ENCODE measurements at places on chromosomes 1 and 21. TPM values are rescaled to one million over a fixed set of nuclear protein-coding genes. Genes with fewer than 3 reads are reported as not detected.

GJA4 gene
- 35.1 TPM for total RNA-seq

DNA sequence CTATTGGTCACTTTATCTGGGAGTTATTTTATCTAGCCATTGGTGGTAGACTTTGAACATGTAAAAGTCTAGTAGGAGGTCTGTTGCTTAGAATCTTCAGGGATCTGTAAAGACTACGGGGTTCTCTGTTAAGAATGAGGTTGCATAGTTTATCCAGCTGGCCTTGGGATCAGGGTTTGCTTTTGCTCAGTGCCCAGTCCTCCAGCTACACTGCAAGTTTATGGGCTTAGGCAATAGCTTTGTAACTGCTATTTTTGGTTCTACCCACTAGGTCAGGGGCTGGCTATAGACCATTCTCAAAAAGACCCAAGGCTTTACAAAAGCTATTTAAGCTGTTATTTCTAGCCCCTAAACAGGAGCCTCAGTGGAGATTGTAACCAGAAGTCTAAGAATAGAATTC, 9.8 kb downstream of the SH3GLB1 start:
- no peak for DNase-seq

F13B gene
- total RNA-seq, result not detected

GRCh38 chr1:234127026-234127671, 222.7 kb downstream of the SLC35F3 start:
- no peak for DNase-seq

TATDN3 gene
- 18.8 TPM for total RNA-seq

NECTIN4 gene
- total RNA-seq, result not detected

- DNase-seq, result peak; percentile 52
Observed at GRCh38 chr1:8424539-8425116, 106.7 kb downstream of the SLC45A1 start.

IL20 gene
- total RNA-seq, result not detected

DNA sequence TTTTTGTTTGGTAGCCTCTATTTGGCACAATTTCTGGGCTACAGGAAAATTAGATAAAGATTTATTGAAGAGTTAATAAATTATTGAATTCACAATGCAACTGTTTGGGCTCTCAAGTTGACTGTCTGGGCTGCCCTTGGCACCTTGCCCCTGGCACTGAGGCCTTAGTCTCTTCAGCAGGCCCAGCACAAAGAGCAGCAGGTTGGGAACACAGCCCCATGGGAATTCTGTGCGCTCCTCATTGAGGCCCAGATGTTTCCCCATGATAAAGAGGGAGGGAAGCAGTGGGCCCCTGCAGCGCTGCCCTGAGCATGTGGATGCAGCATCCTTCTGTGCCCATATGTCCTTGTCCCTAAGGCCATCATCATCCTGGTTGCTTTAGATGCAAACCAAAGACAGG, 2.9 kb downstream of the CRNN start:
- DNase-seq, result no peak

DNA sequence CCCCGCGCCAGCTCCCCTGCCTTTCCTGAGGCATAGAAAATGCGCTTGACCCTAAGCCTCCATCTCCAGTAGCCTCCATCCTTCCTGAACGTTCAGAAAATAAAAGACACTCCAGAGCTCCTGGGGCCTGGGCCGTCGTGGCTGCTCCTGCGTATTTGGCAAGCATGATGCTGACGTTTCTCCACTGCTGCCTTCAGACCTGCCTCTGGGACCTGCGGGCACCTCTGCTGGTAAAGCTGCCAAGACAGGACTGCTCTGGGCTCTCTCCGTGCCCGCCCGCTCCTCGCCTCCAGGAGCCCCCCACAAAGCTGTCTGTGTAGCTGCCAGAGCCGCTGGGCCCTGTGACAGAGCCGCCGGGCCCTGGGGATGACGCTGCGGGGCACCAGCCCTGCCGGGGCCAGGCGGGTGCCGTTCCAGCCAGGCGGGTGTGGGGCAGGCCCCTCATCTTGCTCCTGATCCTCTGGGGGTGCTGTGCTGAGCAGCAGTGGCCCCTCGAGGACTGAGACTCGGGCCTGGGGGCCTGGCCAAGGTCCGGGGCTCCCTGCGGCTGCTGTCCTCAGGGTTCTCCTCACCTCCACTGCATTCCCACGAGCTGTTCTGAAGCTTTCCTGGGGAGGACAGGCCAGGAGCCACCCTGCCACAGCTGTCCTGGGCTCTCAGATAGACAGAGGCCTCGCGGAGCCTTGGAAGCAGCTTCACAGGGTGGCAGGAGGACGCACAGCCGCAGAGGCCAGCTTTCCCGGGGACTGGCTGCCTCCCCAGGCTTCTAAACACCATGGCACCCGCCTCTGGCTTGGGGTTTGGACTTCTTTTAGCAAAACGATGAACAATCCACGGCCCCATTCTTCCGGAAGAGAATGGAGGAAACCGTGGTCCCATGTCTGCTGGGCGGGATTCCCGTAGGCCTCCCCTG, 48.1 kb downstream of the MORN1 start:
- no peak for DNase-seq

GRCh38 chr1:246417813-246418564, 89.1 kb downstream of the SMYD3 start:
- no peak for DNase-seq

LCE1B gene
- not detected for total RNA-seq

- DNase-seq, result no peak
Observed at GRCh38 chr1:203120325-203121153, 7.0 kb upstream of the ADORA1 start.

DNA sequence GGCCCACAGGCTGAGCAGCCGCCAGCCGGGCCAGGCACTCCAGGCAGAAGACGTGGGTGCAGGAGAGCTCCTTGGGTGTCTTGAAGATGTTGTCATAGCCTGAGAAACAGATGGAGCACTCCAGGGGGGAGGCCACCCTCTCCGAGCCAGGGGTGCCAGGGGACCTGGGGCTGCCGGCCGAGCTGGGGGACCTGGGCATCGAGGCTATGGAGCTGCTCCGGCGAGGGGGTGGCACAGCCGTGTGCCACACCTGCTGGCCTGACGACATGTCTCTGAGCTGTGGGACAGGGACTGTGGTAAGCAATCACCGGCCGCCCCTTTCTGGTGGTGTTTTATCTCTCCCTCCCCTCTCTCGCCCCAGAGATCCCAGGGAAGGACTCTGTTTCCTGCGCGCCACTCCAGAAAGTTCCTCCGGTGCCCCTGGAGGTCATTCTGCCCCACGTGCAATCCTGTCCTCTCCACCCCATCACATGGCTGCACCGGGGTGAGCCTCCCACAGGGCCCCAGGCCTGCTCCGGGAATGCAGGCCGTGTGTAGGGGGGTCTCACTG, 1.7 kb downstream of the RNF223 start:
- DNase-seq, result no peak

IVL gene
- not detected for total RNA-seq

DNA sequence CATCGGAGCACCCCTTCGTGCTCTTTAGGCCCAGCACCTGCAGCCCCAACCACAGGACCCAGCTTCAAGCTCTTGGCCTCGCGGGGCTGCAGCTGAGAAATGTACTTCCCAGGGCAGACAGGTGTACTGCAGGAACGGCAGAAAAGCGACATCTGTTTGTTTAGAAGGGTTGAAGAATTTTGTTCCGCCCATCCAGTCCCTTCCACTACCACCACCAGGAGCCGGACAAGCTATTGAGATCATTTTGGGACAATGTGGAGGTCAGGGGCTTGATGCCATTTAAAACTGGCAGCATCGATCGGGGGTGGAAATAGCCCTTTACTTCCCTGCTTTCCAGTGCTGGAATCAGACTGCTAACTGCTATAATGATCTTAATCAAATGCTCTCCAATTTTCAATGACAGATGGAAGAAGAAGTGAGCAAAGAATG, 1.7 kb downstream of the SERTAD4 start:
- no peak for DNase-seq
